Epithelial cell of alveolus of lung (primary cell): ENCODE measurements at places on chromosomes 4 and X. TPM values are rescaled to one million over a fixed set of nuclear protein-coding genes. Genes with fewer than 3 reads are reported as not detected.

CXCL5 gene
- 10.9 and 144 TPM in 2 replicates for total RNA-seq

CITED1 gene
- total RNA-seq, result not detected in 2 replicates

SUPT20HL1 gene
- total RNA-seq, result not detected in 2 replicates

TCEAL3 gene
- 8.7 and 10.8 TPM in 2 replicates for total RNA-seq

KLB gene
- total RNA-seq, result not detected in 2 replicates

ARMCX1 gene
- 19.3 and 25.5 TPM in 2 replicates for total RNA-seq

XPNPEP2 gene
- total RNA-seq, result 1.3 TPM in 1 of 2 replicates, not detected in the other

NRK gene
- total RNA-seq, result 3.7 and 16.9 TPM in 2 replicates

ACE2 gene
- not detected in 2 replicates for total RNA-seq

FBXW7 gene
- 15.4 and 27.5 TPM in 2 replicates for total RNA-seq

TMA16 gene
- 28.8 and 57.9 TPM in 2 replicates for total RNA-seq

BCORL1 gene
- total RNA-seq, result 2.5 and 13.5 TPM in 2 replicates

BEX2 gene
- 1.6 TPM in 1 of 2 replicates, not detected in the other for total RNA-seq

PAGE4 gene
- not detected in 2 replicates for total RNA-seq

F8A3 gene
- 2.2 TPM in 1 of 2 replicates, not detected in the other for total RNA-seq

NAA11 gene
- not detected in 2 replicates for total RNA-seq

UGT2B11 gene
- not detected in 2 replicates for total RNA-seq

DSPP gene
- not detected in 2 replicates for total RNA-seq

S100P gene
- 0.39 TPM in 1 of 2 replicates, not detected in the other for total RNA-seq

DUX4 gene
- total RNA-seq, result not detected in 2 replicates

RPS6KA3 gene
- 20.0 and 37.5 TPM in 2 replicates for total RNA-seq

CFAP99 gene
- not detected in 2 replicates for total RNA-seq
